A172 (cell line): ENCODE measurements at places on chromosomes 12 and 14. TPM values are rescaled to one million over a fixed set of nuclear protein-coding genes. Genes with fewer than 3 reads are reported as not detected.

DNA sequence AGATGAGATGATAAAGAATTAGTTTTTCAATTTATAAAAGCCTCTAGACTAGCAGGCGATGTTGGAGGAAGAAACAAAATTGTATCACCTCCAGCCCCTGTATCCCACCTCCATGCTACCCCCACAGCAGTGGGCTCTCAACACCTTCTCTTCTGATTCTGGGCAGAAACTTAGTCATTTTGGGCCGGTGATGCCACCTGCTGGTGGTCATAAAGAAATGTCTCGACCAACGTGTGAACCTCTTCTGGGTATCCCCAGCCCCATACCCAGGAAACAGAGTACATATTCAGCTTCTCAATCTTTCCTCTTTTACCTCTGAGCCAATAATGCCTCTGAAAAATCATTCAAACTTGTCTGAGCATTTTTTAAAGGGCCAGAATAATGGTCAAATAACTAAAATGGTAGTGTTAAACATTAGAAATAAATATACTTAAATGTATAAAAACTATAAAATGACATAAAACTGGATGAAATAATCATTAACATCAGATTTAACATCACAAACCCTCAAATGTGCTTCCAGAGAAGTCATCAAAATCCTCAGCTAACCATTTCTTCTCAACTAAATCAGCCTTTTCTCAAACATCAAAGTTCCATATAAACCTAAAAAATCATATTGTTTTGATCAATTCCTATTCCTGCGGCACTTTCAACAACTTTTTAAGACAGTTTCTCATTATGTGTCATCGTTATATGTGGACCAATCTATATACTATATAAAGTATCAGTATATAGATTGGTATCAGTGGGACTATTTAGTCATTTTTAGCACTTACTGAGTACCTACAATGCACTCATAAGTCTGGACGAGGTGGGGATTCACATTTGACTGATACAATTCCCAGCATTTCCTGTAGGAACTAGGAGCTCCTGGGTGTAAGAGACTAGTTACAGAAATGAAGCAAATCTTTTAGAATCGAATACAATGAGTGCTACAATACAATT is 69.4 kb downstream of the ATXN2 start:
- peak; percentile 33 for DNase-seq

GRCh38 chr12:123608182-123608581 is 6.3 kb downstream of the DDX55 start:
- DNase-seq, result no peak

GRCh38 chr12:124216966-124217365 is 77.9 kb upstream of the RFLNA start:
- no peak for DNase-seq

- no peak for DNase-seq
Observed at GRCh38 chr14:59831121-59831730, 39.4 kb downstream of the RTN1 start.

Gene FOXN4
- total RNA-seq, result not detected in 2 replicates

Gene HECTD4
- 5.1 and 6.8 TPM in 2 replicates for total RNA-seq

GRCh38 chr12:79844693-79845092 is 90.2 kb downstream of the PPP1R12A start:
- DNase-seq, result peak; percentile 92

GRCh38 chr12:52865090-52865944 is 16.5 kb upstream of the KRT78 start:
- DNase-seq, result peak; percentile 78

GRCh38 chr12:122963941-122964265 is 2.4 kb downstream of the ABCB9 start:
- no peak for DNase-seq

DNA sequence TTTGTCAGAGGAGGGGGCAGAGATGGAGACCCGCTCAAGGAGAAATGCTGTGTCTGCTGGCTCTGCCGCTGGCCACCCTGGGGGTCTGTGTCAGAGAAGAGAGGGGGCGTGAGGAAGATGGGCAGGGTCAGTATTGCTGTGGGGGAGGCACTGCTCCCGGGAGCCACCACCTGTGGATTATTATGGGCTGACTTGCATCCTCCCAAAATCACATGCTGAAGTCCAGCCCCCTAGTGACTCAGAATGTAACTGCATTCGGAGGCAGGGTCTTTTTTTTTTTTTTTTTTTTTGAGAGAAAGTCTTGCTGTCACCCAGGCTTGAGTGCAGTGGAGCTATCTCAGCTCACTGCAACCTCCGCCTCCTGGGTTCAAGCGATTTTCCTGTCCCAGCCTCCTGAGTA is 12.3 kb downstream of the ABCD4 start:
- no peak for DNase-seq

Gene LALBA
- total RNA-seq, result not detected in 2 replicates

Gene LRIG3
- 17.9 and 30.7 TPM in 2 replicates for total RNA-seq

DNA sequence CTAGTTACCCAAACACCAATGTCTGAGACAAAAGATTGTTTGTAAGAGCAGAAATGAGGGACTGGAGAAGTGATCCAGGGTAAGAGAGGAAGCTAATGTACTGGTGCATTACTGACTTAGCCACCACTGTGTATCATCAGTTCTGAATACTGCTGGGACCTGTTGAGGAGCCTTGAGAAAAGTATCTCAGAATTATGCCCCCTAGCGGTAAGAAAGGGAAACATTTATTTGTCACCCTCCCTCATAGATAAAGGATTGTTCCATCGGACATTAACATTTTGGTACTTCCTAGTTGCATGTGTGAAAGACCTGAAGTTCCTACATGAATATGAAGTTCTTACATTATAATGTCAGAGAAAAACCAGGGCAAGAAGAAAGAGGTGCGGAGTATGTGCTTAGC is 612.5 kb downstream of the FSCB start:
- DNase-seq, result no peak

DNA sequence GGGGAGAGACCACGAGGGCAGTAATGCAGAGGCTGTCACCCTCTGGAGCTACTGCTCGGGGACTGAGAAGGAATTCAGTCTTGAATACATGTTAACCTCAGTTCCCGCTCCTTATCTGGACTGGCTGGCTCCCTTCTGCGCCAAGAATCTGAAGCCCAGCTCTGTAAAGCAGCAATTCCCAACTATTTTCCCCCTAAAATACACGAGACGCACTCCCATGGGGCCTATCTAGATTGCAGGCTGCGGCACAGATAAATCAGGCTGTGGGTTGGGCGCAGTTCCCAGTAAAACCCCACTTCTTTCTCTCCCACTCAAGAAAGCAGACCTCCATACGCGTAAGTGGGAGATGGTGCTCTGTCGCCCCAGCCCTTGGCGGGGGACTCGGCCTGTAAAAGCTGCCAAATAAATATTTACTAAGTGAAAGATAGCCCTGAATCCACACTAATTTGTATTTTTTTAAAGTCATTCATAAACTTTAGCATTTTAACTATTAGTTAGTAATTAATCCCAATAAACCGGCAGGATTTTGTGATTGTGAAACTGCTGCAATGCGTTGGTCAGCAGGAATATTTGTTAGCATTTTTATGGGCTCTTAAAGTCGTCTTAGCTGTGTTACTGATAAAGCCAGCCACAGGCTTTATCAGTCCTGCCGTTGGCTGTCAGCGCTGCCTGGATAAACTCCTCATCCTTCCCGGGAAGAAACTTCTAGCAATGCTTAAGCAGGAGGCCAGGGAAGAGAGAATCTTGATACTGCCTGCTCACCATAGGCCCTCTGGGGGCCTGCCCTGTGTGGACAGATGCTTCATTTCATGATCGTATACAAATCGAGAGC is 17.8 kb downstream of the FBXL14 start:
- DNase-seq, result peak; percentile 42

- no peak for DNase-seq
Observed at GRCh38 chr12:131776237-131776889, 51.8 kb upstream of the MMP17 start.

Gene HVCN1
- total RNA-seq, result 0.14 and 0.95 TPM in 2 replicates

Gene LMNTD1
- total RNA-seq, result not detected in 2 replicates

- DNase-seq, result no peak
Observed at GRCh38 chr12:115828168-115828567, 449.3 kb downstream of the MED13L start.
